ENCODE measurements at places on chromosomes 11 and 22.

DNA sequence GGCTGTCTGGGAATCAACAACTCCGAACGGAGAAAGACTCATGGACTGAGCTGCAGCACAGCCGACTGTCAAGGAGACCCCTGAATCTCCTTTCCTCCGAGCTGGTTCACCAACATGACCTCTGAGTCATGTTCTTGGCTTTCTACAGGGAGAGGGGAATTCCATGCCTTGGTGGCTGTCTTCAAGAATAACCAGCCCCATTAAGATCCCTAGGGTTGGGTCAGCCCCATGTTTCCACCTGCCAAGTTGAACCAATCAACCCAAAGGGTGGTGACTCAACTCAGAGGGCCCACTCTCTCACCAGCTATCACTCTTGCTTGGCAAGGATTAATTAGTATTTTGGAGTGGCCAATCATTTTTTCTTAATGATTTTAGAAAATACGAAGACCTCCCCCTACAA is 28.3 kb upstream of the IGSF22 start:
- DNase-seq = no peak

GRCh38 chr11:123236879-123237278 is 41.8 kb upstream of the CLMP start:
- DNase-seq = no peak

- no peak for DNase-seq
Measured at GRCh38 chr22:35318346-35319215, 18.9 kb downstream of the TOM1 start.

DNA sequence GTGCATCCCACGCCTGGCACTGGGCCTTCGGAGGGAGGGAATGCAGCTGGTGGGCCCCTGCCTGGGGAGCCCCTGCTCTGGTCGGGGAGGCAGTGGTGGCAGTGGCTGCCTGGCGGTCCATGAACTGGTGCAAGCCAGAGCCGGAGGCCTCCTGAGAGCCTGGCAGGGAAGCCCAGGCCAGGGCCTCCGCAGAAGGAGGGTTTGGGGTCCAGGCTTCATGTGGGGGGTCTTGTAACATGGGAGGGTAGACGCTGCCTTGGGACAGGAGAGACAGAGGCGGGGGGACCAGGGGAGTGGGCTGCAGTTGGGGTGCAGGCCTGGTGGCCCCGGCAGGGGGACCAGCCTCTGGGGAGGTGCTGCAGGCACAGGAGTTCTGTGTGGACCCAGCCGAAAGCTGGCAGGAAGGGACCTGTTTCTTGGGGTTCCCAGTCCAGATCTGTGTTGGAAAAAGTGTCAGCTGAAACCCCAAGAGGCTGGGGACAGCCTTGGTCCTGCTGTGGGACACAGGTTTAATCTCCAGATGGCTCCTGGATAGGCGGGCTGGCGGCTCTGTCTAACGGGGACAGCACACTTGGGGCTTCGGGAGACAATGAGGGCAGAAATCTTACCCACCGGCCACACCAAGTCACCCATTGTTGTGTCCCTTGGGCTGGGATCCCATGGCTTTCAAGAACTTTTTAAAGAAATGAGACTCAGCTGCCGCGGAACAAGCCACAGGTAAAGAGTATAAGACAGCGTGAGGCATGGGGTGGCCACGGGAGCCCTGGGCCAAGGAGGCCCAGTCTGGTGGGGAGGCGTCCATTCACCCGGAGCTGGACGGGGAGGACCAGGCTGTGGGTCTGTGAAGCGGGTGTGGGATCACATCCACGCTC is 73.5 kb downstream of the KCNQ1 start:
- no peak for DNase-seq

GRCh38 chr22:47107431-47107830 is 345.0 kb downstream of the TBC1D22A start:
- DNase-seq = no peak

DNA sequence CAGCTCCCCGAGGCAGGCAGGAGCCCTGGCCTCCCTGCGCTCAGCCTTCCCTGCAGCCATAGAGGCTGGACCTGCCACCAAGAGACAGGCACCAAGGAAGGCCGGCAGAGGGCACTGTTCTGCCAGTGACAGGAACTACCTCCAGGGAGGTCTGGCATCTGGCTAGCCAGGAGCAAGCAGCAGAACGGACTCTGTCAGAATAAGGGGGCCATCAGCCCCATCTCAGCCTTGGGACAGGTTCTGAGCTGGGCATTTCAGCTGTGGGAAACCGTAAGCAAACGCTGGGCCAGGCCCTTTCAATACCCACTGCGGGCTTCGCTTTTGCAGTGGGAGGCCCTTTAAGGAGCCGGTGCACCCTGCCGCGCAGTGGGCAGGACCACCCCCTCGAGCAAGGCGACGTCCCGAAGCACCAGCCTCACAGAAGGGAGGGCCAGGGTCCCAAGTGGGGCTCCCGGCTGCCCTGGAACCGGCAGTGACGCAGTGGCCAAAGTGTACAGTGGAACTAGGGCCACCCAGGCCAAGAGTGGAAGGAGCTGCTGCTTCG is 18.2 kb downstream of the IFT27 start:
- peak; percentile 57 for DNase-seq

DNA sequence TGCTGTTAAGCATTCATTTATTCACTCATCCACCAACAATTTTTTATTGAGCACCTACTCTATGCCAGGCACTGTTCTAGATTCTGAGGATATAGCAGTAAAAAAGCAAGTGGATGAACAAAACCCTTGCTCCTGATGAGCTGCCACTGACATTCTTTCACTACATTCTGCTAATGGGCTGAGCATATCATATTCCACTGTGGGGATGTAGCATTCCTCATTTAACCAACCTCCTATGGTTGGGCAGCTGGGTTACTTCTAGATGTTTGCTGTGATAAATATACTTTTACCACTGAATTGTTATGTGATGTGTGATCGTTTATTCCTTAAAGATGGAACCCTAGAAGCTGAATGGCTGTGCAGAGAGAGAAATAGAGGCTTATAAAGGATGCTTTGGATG is 176.9 kb downstream of the MN1 start:
- DNase-seq = no peak

- DNase-seq = no peak
Measured at GRCh38 chr11:86523738-86524619, 148.4 kb downstream of the ME3 start.

- DNase-seq = no peak
Measured at GRCh38 chr11:27402450-27402849, 39.4 kb upstream of the CCDC34 start.

DNA sequence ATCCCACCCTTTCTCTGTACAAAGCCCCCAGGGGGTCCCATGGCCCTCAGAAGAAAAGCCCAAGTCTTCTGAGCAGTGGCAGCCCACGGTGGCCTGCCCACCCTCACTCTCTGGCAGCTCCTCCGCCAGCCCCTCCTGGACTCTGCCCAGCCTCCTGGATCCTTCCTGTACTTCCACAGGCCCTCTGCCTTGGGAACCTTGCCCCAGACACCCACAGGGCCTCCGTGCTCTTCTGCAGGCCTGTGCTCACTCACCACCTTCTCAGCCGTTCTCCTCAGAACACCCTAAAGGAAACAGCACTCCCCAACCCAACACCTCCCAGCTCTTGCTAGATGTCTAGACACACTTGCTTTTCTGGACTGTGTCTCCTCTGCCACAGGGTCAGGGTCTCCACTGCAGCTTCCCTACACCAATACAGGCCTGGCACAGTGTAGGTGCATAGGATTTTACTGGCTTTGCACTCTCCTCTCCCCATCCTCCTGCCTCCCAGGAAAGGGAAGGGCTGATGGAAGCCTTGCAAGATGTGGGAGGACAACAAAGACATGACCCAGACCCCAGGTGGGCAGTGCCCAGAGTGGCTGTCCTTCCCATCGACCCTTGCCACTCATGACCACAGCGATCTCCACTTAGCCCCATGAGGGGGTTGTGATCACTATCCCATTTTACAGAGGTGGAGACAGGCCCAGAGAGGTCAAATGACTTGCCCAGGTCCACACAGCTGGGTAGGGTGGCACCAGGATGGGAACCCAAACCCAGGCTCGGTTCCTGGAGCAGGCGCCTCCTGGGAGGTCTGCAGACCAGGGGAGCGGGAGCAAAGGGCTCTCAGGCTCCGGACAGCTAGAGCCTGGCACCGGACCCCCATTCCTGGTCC is 2.0 kb downstream of the SCARF2 start:
- DNase-seq = no peak

DNA sequence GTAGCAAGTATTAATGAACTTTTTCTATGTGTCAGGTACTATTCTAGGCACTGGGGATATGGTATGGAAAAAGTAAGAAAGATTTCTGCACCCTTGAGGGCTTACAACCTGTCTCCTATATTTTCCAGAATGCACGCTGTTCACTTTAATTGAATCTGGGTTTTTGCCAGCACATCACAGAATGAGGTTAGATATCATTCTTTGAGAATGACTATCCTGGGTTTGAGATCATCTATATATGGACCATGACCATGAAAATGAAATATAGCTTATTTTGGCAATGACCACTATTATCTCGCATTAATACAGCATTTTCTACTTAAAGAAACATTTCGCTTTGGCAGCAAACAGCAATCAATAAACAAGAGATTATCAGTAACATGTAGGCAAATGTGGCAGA is 46.9 kb downstream of the C11orf71 start:
- DNase-seq = no peak

- DNase-seq = no peak
Measured at GRCh38 chr11:91947215-91947820, 277.3 kb upstream of the FAT3 start.

GRCh38 chr22:24033731-24034130 is 22.6 kb downstream of the CABIN1 start:
- no peak for DNase-seq

DNA sequence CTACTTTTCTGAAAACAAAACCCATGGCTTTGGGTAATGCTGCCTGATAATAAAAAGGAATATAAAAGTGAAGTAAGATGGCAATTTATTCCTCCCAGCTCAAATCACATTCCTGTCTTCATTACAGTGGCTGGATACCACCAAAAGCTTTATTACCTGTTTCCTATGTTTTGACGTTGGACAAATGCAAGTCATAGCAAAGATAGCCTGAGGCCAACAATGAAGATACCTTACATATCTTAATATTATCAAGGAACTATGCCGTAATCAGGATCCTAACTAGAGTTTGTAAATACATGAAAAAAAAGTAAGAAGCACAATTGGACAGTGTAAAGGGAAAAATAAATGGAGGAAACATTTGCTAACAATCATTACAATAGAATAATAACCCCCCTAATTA is 202.4 kb downstream of the SOX6 start:
- DNase-seq = no peak

DNA sequence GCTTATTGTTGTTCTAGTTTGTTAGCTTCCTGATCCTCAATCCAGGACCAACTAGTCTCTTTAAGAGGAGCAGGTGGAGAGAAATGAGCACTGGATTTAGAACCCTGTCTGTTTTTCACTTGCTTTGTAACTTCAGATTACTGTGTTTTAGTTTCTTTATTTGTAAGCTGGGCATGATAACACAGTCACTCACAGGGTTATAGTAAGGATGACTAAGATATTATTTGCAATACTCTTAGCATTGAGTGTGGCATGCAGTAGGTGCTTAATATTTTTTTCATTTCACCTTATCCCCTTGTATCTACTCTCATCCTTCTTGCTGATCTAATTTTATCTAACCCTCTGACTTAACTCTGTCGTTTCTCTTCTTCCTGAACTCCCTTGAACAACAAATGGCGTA is 33.8 kb downstream of the DNHD1 start:
- DNase-seq = no peak

DNA sequence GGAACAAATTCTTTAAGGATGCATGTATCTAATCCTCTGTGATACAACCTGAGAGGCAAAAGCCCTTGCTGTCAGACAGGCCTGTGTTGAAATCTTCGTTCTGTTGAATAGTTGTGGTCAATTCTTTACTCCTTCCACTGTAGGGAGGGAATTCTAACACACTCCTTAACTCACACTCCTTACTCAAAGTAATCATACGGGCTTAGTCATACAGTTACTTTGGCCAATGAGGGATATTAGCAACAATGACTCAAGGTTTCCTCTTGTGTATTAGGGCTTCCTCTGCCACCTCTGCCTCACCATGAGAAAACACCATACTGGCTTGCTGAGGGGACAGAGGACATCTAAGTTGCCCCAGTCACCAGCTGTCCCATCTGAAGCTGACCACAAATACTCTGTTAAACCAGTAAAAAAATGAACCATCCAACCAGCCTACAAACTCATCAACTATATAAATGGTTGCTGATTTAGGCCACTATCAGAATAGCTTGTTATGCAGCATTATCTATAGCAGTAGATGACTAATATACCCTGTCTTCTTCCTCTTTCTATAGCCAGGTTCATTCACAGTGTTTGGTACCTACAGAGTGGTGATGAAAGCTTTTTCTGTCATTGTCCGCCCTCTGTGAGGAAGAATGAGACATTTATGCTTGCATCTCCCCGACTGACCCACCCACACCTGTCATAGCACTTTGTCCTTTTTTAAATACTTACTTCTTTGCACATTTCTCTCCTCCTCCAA is 322.8 kb upstream of the SYN3 start:
- DNase-seq = no peak

GRCh38 chr11:58578635-58579191 is at the start of gene ZFP91:
TSS of gene ZFP91 (plus strand) at chr11:58579063. CDS start at chr11:58579282, 219 bp downstream.
- DNase-seq = peak; percentile 93

GRCh38 chr11:117931331-117931950 is 2.2 kb upstream of the TMPRSS13 start:
- no peak for DNase-seq

DNA sequence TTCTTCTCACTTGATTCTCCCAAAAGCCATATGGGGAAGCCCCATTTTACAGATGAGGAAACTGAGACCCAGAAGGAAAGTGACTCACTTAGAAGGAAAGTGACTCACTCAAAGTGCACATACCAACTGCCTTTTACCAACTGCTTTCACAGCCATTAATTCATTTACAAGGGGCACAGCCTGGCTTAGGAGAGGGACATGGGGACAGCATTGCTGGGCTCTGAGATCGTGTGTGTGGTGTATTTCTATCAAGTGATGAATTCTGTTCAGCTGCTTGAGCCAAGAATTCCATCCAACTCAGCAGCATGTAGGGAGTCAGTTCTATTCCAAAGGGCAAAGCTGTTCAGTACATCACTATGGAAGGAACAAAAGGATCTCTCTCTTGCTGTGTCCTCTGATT is 23.5 kb upstream of the PAK1 start:
- DNase-seq = no peak

DNA sequence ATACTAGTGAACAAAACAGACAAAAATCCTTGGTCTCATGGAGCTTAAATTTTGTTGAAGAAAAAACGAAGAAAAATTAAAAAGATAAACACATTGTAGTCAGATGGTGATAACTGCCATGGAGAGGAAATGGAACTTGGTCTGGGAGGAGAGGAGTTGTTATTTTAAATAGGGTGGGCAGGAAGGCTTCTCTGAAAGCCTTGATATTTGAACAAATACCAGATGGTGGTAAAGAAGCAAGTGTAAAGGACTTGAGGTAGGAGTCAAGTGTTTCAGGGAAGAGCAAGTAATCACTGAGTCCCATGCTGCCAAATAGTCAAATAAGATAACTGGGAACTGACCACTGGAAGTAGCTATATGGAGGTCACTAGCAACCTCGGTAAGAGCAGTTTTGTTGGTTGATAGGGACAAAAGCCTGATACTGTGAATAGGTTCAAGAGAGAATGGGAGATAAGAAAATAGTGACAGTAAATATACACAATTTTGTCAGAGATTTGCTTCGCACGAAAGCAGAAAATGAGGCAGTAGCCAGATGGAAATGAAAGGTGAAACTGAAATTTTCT is 55.1 kb downstream of the SESN3 start:
- DNase-seq = no peak
